ENCODE measurements at places on chromosomes 2 and 18. TPM values are rescaled to one million over a fixed set of nuclear protein-coding genes. Genes with fewer than 3 reads are reported as not detected.

Gene FAP
- 2.3 TPM for total RNA-seq

Gene APLF
- total RNA-seq: 17.8 TPM

Gene REG3A
- total RNA-seq: not detected

Gene SPC25
- 9.2 TPM for total RNA-seq

Gene TSPYL6
- total RNA-seq: 0.23 TPM

Gene BCL11A
- 71.5 TPM for total RNA-seq

Gene NXPH2
- 19.4 TPM for total RNA-seq

Gene SLC16A14
- total RNA-seq: 66.9 TPM

Gene GAL3ST2
- total RNA-seq: 0.69 TPM

Gene CIDEA
- total RNA-seq: not detected

Gene C1QL2
- total RNA-seq: 2.3 TPM

Gene IL1B
- total RNA-seq: 1.2 TPM

Gene FBXO41
- total RNA-seq: 37.6 TPM

Gene REG1B
- not detected for total RNA-seq

Gene FOXI3
- not detected for total RNA-seq

Data from diencephalon (tissue), 1 donor.